ENCODE measurements at places on chromosomes 1 and 21.

DNA sequence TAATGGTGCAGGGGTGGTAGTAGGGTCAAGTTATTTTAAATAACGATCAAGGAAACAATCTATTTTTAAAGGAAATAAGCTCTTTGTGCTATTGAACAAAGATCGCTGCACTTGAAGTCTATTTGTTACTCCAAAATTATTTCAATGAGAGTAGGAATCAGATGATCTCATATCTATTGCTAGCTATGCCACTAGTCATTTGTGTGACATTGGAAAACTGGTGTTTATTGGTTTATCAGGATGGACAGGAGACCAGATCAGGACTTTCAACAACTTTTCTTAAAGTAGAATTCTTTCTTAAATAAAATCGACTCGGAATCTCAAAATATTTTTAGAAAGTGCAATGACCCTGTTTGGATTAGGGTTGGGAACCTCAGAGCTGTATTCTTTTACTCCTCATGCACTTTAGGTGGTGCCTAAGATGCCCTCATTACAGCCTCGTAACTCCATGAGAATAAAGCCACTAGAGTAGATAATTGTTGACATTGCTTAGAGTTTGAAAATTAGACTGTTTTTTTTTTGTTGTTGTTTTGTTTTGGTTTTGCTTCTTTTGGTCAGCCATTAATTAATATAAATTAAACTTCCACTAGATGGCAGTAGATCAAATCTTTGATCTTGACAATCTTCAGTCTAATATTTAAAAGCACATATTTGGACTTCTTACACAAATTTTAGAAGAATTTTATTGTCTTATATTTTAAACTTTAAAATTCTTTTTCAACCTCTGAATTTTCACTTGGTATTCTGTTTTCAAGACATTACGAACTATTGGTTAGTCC is 352.4 kb downstream of the USP25 start:
- DNase-seq: no peak

DNA sequence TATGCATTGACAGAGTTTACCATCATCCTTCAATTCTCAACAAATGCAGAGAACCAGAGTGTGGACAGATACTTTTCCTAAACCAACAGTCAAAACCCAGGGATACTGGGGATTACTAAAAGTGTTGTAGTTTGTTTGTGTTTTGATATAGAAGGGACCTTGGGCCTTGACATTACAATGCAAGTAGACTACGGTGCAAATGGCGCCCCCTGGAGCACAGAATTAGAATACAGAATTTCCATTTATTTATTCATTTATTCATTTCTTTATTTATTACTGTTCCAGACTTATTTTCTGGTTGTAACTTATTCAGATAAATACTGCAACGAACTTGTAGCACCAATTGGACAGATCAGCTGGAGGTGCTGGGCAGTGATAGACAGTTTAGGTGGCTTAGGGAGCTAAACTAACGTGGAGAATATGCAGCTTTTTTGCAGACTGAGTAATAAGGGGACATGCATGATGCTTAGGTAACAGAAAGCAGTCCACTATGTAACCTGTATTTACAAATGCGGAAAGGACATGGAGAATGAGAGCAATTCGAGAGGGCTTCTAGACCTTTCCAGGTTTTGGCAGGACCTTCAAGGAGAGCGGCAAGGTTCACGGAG is 42.6 kb downstream of the KIRREL1 start:
- no peak for DNase-seq

DNA sequence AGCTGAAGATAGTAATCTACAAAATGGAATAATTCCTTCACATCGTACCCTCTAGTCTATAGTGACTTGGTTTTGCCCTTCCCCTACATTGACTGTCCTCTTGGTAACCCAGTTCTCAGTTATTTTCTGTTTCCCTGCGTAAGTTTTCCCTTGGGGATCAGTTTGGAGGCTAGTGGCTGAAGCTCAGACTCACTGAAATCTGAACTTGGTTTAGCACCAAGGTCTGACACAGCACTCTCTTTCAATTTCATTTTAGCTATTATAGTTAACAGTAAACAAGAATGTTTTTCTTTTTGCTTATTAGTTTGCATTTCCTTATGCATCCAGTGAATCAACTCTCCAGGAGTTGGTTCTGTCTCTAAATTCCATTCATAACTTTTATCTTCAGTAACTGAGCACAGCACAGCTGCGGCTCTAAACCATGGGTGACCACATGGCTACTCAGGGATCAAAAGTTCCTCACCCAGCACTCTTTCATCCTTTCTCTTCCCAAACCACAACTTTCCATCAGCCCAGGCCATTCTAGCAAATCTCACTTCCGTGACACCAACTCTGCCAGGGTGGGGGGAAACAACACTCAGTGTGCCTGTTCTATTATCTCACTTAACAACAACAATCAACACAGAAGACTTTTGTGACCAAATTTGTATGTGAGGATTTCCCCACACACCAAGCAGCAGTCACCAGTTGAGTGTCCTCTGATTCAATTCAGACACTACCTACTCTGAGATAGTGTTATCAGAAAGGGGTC is 17.6 kb upstream of the IFI6 start:
- no peak for DNase-seq

DNA sequence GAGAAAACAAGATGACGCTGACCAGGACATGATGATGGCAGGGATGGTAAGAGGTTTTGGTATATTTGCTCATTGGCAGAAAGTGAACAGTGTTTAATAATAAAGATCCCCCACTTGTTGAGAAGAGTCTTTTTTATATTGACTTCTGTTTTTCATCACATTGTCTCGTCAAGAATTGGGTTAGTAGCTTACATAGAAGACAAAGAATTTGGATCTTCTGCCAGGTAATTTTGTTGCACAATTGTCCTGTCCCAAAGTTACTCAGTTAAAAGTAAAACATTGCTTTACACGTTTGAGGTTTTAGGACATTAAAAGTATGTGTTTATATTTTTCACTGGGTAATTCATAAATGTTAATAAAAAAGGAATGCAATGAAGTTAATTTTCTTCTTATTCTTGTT is 48.3 kb upstream of the LAMC2 start:
- no peak for DNase-seq

- no peak for DNase-seq
Observed at GRCh38 chr1:37599940-37600339, 4.2 kb upstream of the GNL2 start.

DNA sequence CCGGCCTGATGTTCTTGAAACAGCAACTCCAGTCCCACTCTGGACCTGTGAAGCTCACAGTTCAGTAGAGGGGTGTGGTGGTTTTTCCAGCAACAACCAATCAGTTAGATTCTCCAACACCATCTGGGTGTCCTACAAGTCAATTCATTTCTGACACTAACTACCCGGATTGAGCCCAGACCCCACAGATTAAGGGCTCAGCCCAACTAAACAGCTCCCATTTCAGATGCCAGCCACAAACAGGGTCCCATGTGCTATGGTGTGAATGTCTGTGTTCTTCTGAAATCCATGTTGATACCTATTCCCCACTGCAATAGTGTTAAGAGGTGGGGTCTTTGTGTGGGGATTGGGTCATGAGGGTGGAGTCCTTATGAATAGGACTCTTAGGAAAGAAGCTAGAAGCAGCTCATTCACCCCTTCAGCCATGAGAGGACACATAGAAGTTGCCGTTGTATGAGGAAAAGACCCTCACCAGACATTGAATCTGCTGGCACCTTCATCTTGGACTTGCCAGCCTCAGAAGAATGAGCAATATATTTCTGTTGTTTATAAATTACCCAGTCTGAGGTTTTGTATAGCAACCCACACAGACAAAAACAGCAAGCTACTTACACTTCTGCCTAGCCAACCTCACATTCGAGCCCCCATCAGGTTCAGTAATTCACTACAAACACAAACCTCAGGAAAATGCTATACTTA is 53.6 kb downstream of the IRF2BP2 start:
- no peak for DNase-seq

Measured in NCI-H1417 treated with DMSO at 0.1 percent for 48 hours (cell line).